ENCODE measurements at places on chromosomes 3 and 15.

GRCh38 chr3:122890077-122890719, 95.3 kb downstream of the SLC49A4 start:
- DNase-seq = no peak

DNA sequence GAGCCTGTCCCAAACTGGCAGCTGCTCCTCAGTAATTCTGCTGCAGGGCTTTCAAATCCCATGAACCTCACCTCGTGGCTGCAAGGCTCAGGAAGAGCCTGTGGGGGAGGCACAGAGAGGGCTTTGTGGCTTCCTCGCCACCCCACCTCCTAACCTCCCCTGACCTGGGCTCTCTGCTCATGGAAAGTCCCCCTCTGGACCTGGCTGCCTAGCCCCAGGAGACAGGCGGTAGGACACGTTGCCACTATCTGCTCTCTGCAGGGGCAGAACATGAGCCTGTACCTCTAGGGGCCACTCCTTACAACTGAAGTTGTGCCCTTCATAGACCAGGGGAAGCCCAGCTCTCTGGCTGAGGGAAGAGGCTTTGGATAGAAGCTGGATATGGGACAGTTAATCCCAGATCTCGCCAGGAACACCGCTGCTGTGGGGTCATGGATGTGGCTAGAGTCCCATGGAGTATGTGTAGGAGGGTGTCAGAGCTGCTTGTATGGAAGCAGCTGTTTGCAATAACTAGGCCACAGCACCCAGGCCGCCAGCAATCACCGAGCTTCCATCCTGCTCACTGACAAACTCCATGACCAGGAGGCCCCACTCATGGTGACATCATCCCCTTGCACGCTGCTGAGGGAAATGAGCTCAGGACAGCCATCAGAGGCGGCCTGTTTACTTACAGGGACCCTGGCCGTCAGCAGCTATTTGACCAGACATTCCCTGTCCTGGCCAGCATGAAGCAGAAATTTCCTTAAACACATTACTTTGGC, 34.0 kb upstream of the CILP start:
- DNase-seq = no peak

DNA sequence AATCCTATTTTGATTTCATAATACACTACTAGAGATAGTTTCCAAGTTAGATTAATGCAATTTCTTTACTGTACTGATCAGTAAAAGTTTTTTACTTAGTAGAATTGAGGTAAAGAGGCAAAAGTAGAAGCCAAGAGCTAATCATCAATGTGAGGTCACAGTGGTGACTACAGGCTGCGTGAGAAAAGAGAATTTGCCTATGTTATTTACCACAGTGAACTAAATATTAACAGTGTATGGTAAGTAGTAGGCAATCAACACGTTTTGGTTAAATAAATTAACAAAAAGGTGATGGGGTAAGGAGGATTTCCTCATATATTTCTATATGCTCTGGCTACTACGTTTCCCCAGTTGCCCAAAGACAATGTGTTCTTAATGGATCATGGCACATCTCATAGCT, 202.2 kb upstream of the CMC1 start:
- DNase-seq = no peak

DNA sequence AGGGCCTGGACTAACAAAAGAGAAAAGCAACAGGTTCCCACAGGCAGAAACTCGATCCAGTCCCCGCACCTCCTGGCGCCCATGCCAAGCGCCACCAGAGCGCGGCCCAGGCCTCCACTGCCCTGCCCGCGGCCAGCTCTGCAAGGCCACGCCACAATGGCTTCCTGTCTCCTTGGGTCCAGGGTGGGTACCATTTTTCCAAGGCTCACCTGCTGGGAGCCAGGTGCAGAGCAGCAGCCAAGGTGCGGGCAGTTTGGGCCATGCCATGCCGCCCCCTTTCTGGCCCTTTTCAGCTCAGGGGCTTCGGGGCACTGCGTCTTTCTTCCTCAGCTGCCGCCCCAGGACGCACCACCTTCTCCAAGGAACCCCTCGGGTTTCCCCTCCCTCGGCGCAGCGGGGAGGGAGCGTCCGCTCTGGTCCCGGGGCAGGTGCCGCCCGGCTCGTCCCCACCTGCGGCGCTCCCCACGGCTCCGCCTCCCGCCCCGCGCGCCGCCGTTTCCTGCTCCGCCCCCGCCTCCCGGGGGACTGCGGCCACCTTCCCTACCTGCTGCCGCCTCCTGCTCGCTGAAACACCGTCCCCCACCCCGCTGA, at the start of gene ILDR1:
ILDR1 (minus strand) TSS at position 437 of the 591 bp plus-strand sequence; CDS start at position 267, 170 bp downstream.
- DNase-seq = no peak

DNA sequence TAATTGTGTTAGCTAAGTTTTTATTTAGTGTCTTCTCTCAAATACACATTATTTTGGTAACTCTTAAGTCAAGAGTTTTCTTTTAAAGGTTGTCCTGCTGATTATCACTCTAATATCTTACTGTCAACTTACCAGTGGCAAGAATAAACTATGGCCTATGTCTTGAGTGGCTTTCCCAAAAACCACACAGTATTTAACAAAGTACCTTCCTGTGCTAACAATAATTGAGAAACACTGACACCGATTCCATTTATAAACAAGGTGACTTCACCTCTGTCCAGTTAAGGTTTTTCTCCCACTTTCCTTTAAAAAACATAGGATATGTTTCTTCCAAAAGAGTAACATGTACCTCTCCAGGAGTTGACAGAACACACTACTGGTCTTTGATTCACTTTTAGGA, 234.3 kb upstream of the CD96 start:
- DNase-seq = no peak

DNA sequence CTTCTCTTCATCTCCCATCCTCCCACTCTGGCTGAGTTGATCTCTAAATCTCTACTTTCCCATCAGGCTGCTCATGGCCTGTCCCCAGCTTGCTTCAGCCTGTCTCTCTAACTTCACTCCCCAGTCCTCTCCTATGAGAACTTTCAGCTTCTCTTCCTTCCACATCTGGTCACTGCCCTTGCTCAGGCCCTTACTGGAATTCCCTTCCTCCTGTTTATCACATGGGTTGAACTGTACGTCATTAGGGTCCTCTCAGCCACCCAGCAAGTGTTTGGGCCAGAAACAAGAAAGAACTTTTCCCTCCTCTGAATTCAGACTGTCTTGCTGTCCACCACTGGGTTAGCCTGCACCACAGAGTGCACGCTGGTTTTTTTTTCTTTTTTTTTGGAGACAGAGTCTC, 5.0 kb downstream of the PTPN23 start:
- no peak for DNase-seq

GRCh38 chr3:88863196-88863595, 244.2 kb upstream of the EPHA3 start:
- DNase-seq = no peak

- no peak for DNase-seq
Measured at GRCh38 chr3:178382449-178383061, 153.7 kb upstream of the KCNMB2 start.

DNA sequence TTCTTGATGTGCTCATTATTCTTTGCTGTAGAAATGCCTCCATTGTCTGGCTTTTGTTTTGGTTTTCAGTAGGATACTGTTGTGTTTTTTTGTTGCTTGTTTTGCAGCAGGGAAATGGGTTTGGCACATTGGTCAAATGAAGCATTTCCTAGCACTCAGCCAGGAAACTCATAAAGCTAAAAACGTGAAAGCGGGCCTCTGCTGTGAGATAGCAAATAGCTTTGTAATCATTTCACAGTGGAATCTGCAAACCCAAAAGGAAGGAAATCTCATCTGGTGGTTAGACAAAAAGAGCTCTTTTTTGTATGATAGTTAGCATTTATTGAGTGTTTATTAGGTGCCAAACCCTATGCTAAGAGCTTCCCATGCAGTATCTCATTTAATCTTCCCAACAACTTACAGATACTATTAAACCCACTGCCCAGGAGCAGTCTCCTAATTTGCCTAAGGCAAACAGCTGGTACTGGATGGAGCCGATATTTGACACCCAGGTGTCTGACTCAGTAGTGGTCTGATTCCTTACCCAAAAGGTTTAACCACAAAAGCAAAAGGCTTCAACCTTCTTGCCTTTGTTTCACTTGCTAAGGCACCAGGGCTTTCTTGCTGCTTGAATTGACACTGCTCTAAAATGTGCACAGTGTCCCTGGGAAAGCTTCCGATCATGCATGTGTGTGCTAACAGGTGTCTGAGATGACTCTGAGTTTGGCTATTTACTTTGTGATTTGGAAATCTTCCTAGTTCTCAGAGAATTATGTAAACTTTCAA, 527.9 kb upstream of the MDFIC2 start:
- no peak for DNase-seq

GRCh38 chr3:153714588-153715290, 406.5 kb upstream of the ARHGEF26 start:
- no peak for DNase-seq

- no peak for DNase-seq
Measured at GRCh38 chr15:70321172-70321819, 223.6 kb upstream of the TLE3 start.

DNA sequence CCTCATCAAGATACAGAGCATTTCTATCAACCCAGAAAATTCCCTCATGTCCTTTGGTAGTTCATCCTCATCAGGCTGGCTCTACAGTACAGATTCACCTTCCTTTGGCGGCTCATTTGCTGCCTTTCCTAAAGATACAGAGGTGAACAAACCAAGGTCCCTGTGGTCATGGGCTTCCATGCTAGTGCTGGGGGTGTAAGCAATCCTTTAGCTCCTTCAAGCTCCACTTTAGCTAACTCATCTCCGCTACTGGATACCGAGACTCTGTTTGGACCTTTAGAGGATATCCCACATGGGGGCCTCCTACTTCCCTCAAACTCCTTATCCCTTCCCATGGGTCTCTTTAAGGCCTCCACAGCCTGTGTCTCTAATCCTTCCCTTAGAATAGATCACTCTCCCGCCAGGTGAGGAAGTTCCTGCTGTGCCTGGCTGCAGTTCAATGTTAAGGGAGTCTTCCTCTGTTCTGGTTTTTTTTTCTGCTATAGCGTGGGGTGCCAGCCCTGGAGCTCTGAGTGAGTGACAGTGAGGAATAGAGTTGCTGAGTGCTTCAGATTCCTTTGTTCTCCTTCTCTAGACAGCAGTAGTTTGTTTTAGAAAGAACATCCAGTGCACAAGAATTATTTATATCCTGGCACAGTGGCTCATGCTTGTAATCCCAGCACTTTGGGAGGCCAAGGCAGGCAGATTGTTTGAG, 30.7 kb downstream of the CLEC3B start:
- DNase-seq = no peak

- DNase-seq = no peak
Measured at GRCh38 chr3:132788301-132788671, 66.1 kb upstream of the NPHP3 start.

DNA sequence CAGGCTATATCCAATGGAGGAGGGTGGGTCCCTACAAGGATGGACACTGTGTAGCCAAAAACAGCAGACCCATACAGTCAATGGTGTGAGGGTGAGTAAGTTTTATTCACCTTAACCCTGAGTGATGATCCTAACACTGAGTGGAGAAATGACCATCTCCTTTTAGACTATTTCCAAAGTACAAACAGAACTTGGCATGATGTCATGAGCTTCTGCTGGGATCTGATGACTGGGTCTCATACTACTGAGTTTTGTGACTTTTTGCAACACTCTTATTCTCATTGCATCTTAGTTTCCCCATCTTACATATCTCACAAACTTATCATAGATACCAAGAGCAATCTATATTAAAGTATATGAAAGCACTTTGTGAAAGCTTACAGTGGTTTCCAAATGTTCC, 330.3 kb upstream of the CFAP20DC start:
- DNase-seq = no peak

GRCh38 chr15:47769166-47769565, 51.9 kb downstream of the SEMA6D start:
- DNase-seq = no peak

DNA sequence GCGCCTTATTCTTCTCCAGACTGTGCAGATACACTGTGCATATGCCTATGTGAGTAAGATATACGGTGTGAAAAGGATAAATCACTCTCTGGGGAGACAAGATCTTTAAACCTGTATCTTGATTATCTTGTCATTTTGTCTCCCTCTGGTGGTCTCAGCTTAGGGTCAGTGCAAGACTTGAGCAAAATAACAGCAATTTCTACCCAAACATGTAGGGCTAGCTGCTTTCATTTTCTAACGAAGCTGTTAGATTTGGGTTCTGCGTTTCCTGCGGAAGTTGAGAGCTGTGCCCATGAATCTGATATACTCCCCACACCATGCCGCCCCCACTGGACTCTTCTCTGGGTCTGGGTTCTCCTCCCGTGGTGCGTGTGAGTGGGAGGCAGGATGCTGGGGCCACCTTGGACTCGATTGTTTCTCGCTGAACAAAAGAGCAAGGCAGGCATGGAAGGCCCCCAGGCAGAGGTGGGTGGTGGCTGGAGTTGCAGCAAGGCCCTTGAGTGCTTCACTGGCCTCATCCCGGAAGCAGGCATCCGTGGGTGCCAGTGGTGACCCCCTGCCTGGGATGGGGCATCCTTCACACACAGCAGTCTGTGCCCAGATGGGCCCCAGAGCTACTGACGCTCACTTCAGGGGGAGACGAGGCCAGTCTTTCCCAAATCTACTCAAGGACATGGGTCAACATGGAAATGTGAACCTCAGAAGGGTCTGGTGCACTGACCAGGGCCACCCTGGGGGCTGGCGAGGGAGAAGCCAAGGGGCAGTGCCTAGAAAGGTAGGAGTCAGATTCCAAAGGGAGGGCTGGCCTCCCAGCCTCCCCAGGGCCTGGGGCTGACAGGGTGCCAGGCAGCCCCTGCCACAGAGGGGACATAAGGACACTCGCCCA, 179.6 kb downstream of the NSMCE3 start:
- no peak for DNase-seq
